ENCODE measurements at places on chromosomes 3 and 15.

- DNase-seq: no peak
- no peak overlapping the region for H3K27ac ChIP-seq
- H3K36me3 ChIP-seq: no peaks in the 10 kb centered on the region
- H3K4me1 ChIP-seq: no peaks in the 10 kb centered on the region
- H3K4me3 ChIP-seq: no peak overlapping the region
- H3K27me3 ChIP-seq: no peaks in the 10 kb centered on the region
Observed at GRCh38 chr3:44870375-44871061, 3.9 kb upstream of the TGM4 start.

GRCh38 chr3:57015912-57016311 lies 44.6 kb upstream of the SPATA12 start:
- no peak for DNase-seq
- H3K27ac ChIP-seq: no peak overlapping the region
- H3K27me3 ChIP-seq: no peaks in the 10 kb centered on the region
- no peak overlapping the region for H3K4me3 ChIP-seq
- H3K4me1 ChIP-seq: peaks cover 11% of the 10 kb centered on the region
- H3K36me3 ChIP-seq: no peaks in the 10 kb centered on the region

- no peak for DNase-seq
- peaks cover 11% of the 10 kb centered on the region for H3K27me3 ChIP-seq
- peaks cover 9% of the 10 kb centered on the region for H3K4me1 ChIP-seq
- no peak overlapping the region for H3K27ac ChIP-seq
Observed at GRCh38 chr3:22373182-22373581, 622.2 kb upstream of the ZNF385D start.

DNA sequence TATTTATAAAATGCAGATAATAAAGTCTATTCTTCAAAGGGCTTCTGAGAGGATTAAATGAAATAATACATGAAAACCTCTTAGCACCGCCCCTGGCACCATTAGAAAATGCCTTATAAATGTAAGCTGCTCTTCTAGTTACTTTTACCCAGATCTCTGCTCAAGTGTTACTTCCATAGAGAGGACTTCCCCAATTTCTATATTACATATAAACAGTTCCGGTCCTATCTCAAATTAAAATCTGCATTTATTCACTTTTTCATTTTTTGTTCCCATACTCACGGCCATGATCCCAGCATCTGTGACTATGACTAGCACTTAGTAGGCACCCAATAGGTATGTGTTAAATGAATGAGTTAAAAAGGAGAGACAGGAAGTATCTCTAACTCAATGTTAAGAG lies 890.9 kb upstream of the CFAP20DC start:
- H3K4me3 ChIP-seq: no peak overlapping the region
- no peaks in the 10 kb centered on the region for H3K27me3 ChIP-seq
- H3K4me1 ChIP-seq: no peaks in the 10 kb centered on the region
- no peak overlapping the region for H3K27ac ChIP-seq

DNA sequence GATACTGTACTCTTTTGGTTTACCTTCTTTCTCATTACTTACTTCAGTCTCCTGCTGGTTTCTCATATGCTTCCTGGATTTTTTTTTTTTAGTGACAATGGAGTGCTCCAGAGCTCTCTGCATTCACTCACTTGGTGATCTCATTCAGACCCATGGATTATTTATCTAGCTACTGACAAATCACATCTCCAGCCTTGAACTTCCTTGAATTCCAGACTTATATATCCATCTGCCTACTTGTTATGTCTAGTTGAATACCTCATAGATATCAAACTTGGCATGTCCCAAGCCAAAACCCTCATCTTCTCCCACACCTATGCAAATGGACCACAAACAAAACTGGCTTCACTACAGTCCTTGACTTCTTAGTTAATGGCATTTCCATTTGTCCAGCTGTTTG lies 234.7 kb upstream of the ZPLD1 start:
- no peaks in the 10 kb centered on the region for H3K4me1 ChIP-seq
- no peaks in the 10 kb centered on the region for H3K27me3 ChIP-seq
- no peak overlapping the region for H3K27ac ChIP-seq
- no peak for DNase-seq
- no peaks in the 10 kb centered on the region for H3K36me3 ChIP-seq

- no peaks in the 10 kb centered on the region for H3K36me3 ChIP-seq
- no peak overlapping the region for H3K4me3 ChIP-seq
- H3K27ac ChIP-seq: no peak overlapping the region
- no peaks in the 10 kb centered on the region for H3K27me3 ChIP-seq
Observed at GRCh38 chr3:58557491-58557890, 19.7 kb downstream of the FAM107A start.

GRCh38 chr15:84661001-84661400 lies 3.0 kb upstream of the NMB start:
- H3K36me3 ChIP-seq: peaks cover 11% of the 10 kb centered on the region
- H3K4me3 ChIP-seq: no peak overlapping the region
- peaks cover 19% of the 10 kb centered on the region for H3K4me1 ChIP-seq
- DNase-seq: no peak
- no peak overlapping the region for H3K27ac ChIP-seq

DNA sequence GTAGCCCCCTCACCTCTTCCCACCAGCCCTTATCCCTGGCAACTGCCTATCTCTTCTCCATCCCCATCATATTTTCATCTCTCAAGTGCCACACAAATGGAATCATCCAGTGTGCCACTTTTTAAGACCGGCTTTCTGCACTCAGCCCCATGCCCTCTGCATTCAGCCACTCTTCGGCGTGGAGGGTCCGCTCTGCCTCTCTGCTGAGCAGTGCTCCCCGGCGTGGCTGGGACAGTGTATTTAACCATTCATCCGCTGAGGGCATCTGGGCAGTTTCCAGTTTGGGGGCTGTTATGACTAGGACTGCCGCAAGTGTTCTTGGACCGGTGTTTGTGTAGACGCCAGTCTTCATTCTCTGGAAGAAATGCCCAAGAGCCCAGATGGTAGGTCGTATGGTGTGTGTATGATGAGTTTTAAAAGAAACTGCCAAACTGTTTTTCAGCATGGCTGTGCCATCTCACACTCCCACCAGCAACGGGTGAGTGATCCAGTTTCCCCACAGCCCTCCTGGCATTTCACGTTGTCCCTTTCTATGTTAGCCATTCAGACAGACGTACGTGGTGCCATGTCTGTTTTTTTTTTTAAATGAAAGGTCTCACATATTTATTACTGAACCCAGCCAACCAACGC lies 20.9 kb downstream of the IQSEC1 start:
- H3K36me3 ChIP-seq: no peaks in the 10 kb centered on the region
- H3K4me1 ChIP-seq: no peaks in the 10 kb centered on the region
- H3K27me3 ChIP-seq: no peaks in the 10 kb centered on the region
- no peak for DNase-seq

- no peaks in the 10 kb centered on the region for H3K4me1 ChIP-seq
- H3K27ac ChIP-seq: peak overlapping the region; percentile 47
- H3K27me3 ChIP-seq: no peaks in the 10 kb centered on the region
- H3K36me3 ChIP-seq: no peaks in the 10 kb centered on the region
Observed at GRCh38 chr3:15290736-15291135, 41.6 kb downstream of the SH3BP5 start.

- H3K36me3 ChIP-seq: no peaks in the 10 kb centered on the region
- no peak for DNase-seq
- H3K27ac ChIP-seq: no peak overlapping the region
- H3K4me1 ChIP-seq: peaks cover 2% of the 10 kb centered on the region
- no peaks in the 10 kb centered on the region for H3K27me3 ChIP-seq
Observed at GRCh38 chr3:139231555-139232281, 112.1 kb upstream of the MRPS22 start.

DNA sequence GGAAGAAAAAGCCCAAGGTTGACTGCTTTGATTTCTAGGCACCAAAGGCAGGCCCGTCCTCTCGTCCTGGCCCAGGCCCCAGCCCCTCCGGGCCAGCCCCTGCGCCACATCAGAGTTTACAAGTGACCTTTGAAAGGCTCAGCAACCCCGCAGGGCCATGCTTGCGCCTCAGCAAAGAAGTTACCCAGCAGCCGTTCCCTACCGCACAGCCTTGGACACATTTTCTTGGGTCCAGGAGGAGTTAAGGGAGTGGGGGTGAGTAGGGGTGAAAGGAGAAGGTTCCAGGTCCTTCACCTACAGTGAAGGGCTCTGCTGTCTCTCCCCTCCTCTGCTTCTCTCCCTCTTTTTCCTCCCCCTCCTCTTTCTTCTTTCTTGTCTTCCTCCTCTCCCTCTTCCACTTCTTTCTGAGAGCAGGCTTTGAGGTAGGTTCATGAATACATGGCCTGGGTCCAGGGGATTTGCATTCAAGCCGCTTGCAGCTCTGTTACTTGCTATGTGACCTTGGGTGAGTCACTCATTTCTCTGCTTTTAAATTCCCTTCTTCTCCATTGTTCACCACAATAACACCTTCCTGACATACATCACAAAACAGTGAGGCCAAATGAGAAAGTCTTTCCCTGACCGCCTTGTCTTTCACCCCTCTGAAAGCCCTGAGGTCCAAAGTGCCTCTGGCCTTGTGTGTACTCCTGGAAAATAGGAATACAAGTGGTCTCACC lies 223.3 kb upstream of the TPRG1 start:
- no peaks in the 10 kb centered on the region for H3K36me3 ChIP-seq
- H3K4me1 ChIP-seq: peaks cover 74% of the 10 kb centered on the region
- H3K27me3 ChIP-seq: no peaks in the 10 kb centered on the region
- peak overlapping the region; percentile 47 for H3K4me3 ChIP-seq
- peak overlapping the region; percentile 95 for H3K27ac ChIP-seq
- no peak for DNase-seq

- no peak overlapping the region for H3K4me3 ChIP-seq
- no peak overlapping the region for H3K27ac ChIP-seq
- H3K27me3 ChIP-seq: no peaks in the 10 kb centered on the region
- H3K4me1 ChIP-seq: no peaks in the 10 kb centered on the region
Observed at GRCh38 chr3:85481411-85482212, 522.8 kb downstream of the CADM2 start.

- no peak overlapping the region for H3K27ac ChIP-seq
- no peaks in the 10 kb centered on the region for H3K36me3 ChIP-seq
- H3K4me1 ChIP-seq: no peaks in the 10 kb centered on the region
Observed at GRCh38 chr3:29896856-29897255, 616.0 kb downstream of the RBMS3 start.

DNA sequence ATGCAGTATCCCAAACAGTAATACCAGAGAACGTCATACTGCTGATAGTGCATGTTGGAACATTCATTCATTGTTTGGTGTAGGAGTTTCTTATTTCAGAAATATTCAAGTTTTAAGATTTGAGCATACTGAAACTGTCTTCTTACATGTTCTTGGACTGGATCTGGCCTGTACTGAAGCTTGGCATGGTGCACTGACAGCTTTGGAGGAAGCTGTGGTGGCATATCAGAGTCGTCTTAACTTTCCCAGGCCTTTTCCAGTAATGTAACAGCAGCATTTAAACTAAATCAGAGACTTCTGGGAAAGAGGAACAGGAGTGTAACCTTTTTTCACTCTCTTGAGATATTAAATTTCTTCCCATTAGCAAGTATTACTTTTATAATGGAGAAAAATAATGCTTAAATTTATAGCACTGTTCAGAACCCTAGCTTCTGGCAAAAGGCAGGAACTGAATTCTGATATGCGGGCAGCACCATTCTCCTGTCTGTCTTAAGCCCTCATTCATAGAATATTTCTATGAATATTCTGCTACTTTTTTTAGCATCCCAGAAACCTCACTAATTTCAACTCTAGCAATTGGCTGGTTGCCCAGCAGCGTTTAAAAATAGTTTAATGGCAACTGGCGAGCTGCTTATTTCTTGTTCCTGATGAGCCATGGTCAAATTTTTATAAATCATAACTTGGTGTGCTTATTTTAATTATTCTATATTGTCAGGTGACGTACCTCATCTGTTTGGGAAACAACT lies 31.1 kb downstream of the DNAJC13 start:
- no peaks in the 10 kb centered on the region for H3K27me3 ChIP-seq
- H3K4me1 ChIP-seq: peaks cover 23% of the 10 kb centered on the region
- DNase-seq: no peak

GRCh38 chr15:26744894-26745293 lies 28.0 kb downstream of the GABRB3 start:
- no peak overlapping the region for H3K27ac ChIP-seq
- H3K27me3 ChIP-seq: no peaks in the 10 kb centered on the region
- no peak overlapping the region for H3K4me3 ChIP-seq

DNA sequence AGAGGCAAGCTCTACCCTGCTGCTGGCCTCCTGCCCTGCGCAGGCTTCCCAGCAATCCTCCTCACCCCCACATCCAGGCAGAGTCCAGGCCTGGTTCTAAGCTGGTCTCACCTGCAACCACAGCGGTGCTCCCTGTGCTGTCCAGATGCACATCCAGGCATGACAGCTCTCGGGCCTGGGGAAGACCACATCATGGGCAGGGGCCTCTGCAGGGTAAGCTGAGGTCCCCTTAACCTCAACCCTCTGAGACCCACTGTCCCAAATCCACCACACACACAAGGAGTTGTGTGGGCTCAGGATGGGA lies 10.8 kb downstream of the PLA2G4D start:
- no peak overlapping the region for H3K4me3 ChIP-seq
- no peaks in the 10 kb centered on the region for H3K27me3 ChIP-seq
- no peaks in the 10 kb centered on the region for H3K36me3 ChIP-seq
- no peak overlapping the region for H3K27ac ChIP-seq
- peaks cover 3% of the 10 kb centered on the region for H3K4me1 ChIP-seq
- no peak for DNase-seq

DNA sequence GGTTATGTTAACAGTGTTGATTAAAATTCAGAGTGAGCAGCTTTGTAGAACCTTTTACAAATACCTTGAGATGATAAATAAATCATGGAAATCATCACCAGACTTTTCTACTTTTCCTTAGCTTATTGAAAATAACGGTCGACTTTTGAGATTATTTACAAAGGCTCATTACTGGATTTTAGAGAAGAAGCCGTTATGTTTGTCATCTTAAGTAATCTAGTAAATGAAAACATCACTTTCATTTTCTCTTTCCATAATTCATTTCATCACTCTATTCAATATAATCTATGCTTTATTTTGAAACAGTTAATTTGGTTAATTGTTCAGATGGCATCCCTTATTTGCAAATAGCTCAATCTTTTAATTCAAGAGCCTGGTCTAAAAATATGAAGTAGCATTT lies 3.6 kb downstream of the PLCL2 start:
- H3K36me3 ChIP-seq: no peaks in the 10 kb centered on the region
- H3K27ac ChIP-seq: peak overlapping the region; percentile 67
- H3K4me3 ChIP-seq: peak overlapping the region; percentile 5
- no peak for DNase-seq
- no peaks in the 10 kb centered on the region for H3K4me1 ChIP-seq
- no peaks in the 10 kb centered on the region for H3K27me3 ChIP-seq

- no peaks in the 10 kb centered on the region for H3K36me3 ChIP-seq
- H3K27me3 ChIP-seq: peaks cover 7% of the 10 kb centered on the region
- no peak within 1 kb of the TSS for H3K27ac ChIP-seq
- no peak for DNase-seq
- no peaks in the 10 kb centered on the region for H3K4me1 ChIP-seq
- peak within 1 kb of the TSS; percentile 62 for H3K4me3 ChIP-seq
Observed at GRCh38 chr3:19147905-19148767, at the start of gene KCNH8. KCNH8 (plus strand) TSS chr3:19148510; CDS start chr3:19148720, 210 bp downstream.
